Activated CD8-positive, alpha-beta memory T cell treated with anti-CD3 and anti-CD28 coated beads for 4 hours (primary cell): ENCODE measurements at places on chromosomes 12 and 14.

DNA sequence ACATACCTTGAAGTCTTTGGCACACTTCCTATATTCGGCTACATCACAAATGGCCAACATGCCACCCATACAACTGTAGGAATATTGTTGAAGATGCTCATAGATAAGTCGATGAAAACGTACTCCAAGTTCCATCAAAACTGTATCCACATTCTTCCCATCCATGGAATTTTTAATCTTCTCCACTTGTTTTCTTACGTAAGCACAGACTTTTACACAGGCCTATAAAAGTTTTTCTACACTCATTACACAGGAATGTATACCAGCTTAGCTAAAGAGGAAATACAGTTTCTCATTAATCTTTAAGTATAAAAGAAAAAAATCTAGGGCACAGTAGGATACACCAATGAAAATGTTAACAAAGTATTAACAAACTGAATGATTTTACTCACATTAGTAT is 59.1 kb downstream of the EXOC5 start:
- no peak for DNase-seq

DNA sequence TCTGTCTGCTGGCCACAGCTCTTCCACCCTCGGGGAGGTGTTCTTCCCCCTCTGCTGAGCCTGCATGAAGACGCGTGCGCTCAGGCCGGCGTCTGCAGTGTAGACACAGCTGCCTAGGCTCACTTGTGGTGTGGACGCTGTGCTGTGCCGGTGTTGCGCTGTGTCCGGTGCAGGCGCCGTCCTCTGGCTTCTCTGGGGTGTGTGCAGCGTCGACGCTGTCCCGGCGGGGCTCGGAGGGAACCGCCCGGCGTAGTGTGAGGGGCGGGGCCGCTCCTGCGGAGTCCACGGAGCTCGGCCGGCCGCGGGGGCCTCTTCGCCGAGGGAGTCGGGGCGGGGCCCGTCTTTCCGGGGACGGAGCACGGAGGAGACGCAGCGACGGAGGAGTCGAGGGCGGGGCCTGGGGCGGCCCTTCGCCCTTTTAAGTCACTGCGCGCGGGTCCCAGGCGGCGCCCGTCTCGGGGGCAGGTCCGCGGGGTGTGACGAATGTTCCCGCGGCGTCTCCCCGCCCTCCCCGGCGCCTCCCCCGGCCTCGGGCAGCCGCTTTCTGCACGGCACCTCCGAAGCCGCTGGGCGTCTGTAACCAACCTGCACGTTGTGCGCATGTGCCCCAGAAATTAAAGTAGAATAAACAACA is 45.2 kb downstream of the NOC4L start:
- peak; percentile 87 for DNase-seq

DNA sequence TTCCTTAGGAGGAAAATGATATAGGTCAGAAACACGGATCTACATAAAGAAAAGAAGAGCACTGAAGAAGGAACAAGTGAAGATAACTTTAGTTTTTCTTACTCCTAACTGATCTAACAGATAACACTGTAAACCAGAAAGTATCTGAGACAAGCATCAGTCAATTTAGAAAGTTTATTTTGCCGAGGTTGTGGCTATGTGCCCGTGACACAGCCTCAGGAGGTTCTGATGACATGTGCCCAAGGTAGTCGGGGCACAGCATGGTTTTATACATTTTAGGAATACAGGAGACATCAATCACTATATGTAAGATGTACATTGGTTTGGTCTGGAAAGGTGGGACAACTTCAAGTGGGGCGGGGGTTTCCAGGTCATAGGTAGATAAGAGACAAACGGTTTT is 23.0 kb downstream of the SAMD15 start:
- no peak for DNase-seq

- DNase-seq: no peak
Measured at GRCh38 chr12:75542942-75543341, 31.5 kb upstream of the KRR1 start.

DNA sequence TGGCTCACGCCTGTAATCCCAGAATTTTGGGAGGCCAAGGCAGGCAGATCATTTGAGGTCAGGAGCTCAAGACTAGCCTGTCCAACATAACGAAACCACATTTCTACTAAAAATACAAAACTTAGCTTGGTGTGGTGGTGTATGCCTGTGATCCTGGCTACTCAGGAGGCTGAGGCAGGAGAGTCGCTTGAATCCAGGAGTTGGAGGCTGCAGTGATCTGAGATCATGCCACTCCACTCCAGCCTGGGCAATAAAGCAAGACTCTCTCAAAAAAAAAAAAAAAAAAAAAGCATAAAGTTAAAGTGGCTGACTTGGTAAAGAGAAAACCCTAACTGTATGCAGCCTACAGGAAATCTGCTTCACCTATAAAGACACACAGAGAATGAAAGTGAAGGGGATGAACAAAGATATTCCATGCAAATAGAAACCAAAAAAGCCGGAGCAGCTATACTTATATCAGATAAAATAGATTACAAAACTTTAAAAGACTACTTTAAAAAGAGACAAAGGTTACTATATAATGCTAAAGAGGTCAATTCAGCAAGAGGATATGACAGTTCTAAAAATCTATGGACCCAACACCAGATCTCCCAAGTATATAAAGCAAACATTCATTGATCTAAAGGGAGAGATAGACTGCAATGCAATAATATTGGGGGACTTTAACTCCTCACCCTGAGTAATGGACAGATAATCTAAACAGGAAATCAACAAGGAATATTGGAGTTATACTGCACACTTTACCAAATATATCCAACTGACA is 4.1 kb downstream of the CLEC2B start:
- no peak for DNase-seq

DNA sequence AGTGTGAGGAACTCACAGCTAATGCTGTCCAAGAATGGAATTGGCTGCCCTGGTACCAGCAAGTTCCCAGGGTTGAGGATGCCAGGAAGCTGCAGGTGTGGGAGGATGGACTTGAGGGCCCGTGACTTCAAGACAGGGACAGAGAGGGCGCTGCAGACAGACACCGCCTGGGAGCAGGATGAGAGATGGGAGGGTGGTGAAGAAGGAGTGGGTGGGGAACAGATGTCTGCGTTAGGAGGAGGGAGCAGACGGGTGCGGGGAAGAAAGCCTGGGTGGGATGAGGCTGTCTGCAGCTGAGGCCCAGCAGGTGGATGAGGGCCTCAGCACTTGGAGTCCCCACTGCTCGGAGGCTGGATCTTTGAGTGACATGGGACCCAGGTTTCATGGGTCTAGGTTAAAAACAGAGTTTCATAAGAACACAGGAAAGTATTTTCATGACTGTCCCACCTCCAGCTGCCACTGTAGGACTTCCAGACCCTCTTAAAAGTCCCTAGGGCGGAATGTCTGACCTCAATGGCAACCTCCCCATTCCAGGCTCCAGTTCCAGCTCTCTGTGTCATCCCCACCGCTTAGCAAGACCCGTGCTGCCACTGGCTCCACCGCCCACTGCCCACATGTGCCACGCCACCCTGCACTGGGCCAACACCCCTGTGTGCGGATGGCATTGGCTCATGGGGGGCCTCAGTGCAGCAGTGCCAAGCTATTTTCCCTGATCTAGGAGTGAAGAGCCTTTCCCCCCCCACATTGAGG is 70.3 kb upstream of the SCN8A start:
- DNase-seq: no peak

- no peak for DNase-seq
Measured at GRCh38 chr12:57315681-57316080, 64.7 kb upstream of the STAC3 start.

DNA sequence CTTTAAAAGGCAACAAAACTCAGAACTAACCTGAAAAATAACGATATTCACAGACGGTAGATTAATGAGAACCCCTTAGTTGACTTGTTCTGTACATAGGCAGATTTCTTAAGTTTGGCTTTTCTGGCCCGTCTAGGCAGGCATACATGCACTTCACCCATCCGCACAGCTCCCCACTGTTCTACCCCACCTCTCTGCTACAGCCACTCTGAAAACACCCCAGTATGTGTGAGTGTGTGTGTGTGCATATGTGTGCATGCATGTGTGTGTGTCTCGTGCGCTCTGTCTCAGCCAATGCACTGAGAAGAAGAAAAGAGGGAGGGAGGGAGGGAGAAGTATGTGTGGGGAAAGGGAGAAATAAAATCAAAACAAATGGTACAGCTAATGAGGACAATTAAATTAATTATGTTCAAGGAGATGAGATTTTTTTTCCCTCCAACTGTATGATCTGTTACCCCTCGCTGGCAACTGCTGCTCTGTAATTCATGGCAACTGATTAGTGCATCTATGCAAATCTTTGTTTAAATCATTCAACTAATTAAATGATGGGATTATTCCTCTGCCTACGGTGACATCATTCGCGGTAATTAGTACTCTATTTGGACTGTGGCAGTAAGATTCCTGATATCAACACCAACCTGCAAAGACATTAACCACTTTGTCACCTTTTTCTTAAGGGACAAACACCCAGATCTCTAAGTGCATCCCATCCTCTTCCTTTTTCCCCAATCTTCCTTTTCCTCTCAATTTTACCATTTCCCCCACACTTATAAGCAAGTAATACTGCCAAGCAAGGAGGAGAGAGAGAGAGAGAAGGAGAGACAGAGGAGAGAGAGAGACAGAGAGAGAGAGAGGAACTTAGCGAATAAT is 2.2 kb upstream of the LMO3 start:
- no peak for DNase-seq

DNA sequence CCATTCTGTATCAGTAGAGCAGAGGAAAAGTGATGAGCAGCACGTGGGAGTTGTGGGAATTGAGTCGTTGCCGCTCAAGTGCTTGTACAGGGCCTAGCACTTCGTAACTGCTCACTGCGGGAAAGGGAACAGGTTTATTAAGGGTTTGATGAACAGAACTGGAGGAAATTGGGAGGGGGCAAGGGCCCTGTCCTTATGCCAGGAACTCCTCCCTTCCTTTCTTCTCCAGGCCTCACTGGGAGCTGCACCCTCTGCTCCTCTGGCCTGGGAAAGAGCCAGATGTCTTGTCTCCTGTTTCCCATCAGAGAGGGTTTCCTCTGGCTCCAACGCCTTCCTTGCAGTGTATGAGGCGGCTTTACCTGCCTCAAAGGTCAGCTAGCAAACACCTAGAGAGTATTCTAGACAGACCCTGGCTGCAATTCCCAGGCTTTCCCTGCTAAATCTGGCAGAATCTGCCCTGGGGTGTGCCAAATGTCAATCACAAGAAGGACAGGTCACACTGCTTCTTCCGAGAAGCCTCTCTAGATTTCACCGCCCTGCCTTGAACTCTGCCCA is 78.4 kb downstream of the NTF3 start:
- DNase-seq: no peak

DNA sequence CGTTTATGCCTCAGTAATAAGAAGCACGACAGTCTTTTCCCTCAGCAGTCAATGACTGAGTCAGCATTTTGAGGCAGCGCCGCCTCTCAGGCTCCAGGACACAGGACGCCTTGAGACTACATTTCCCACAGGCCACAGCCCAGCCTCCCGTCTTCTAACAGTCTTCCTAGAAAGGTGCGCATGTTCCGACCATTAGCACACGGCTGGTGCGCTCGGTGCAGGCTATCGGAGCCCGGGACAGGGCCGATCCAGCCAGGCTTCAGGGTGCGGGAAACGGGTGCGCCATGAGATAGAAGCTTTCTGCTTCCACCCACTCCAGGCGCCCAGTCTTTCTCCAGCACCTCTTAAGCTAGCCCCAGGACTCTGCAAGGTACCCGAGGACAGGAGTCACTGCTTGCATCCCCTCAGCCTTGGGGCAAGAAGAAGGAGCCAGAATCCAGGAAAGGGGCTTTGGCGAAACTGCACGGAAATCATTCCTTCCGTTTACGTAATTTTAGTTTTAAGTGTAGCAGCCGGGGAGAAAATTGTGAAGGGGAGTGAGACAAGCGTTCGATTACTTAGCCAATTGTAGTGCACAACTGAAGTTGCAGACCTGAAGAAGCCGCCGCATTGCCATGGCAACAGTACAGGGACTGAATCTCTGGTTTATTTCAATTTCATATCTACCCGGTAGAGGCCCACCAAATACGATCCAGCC is 54.0 kb downstream of the ZNF641 start:
- peak; percentile 7 for DNase-seq

GRCh38 chr12:1603269-1603993 is 9.1 kb upstream of the FBXL14 start:
- DNase-seq: no peak

- no peak for DNase-seq
Measured at GRCh38 chr14:104130974-104131651, 7.3 kb upstream of the KIF26A start.

DNA sequence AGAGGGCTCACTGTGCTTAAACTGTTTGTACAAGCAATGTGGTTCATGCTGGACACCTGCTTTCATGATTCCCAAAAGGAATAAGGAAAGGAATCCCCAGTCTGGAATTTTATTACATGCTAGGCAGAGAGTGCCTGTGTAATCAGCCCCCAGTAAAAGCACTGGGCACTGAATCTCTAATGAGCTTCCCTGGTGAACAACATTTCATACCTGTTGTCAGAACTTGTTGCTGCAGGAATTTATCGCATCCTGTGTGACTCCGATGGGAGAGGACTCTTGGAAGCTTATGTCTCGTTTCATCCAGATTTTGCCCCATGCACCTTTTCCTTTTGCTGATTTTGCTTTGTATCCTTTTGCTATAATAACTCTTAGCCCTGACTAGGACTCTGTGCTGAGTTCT is 190.2 kb upstream of the HMGA2 start:
- no peak for DNase-seq

- no peak for DNase-seq
Measured at GRCh38 chr12:94458877-94459727, 565 bp downstream of the CEP83 start.

- DNase-seq: no peak
Measured at GRCh38 chr14:25001156-25001555, 48.8 kb downstream of the STXBP6 start.

DNA sequence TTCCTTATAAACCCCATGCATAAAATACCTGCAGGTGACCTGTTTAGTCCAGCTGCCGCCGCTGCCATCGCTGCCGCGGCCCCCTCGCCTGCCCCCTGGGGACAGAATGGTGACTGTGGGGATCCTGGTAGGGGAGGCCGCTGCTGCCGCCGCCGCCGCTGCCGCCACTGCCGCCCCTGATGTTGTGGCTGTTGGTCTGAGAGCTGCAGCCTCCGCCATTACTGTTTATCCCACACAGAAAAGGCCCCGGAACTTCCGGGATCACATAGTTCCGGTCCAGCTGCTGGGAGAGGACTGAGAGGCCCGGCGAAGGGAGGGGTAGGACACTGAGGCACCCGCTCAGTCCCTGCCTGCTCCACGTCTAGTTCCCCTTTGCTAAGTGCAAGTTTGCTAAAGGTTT is 244.9 kb downstream of the C12orf50 start:
- DNase-seq: no peak

DNA sequence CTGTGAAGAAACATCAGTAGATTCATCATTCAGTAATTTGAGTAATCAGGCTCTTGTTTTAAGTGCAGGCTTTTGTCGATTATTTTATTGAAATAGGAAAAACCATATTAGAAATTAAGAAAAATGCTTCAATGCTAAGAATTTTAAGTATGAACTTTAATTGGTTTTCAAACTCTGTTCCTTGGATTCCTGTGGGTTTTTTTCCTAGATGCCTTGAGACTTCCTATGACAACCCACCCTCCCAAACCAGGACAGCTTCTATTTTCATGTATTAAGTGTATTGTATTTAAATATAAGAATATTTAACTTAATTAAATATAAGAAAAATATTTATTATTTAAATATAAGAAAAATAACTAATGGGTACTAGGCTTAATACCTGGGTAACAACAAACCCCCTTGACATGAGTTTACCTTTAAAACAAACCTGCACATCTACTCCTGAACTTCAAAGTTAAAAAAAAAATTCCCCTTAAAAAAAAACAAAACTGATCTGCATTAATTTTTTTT is 3.0 kb downstream of the ARHGAP5 start:
- DNase-seq: no peak

GRCh38 chr12:119096429-119097202 is 82.1 kb upstream of the HSPB8 start:
- no peak for DNase-seq

GRCh38 chr12:99522456-99522855 is 125.1 kb upstream of the GARIN6 start:
- no peak for DNase-seq

GRCh38 chr14:30272848-30273832 is 285.8 kb upstream of the G2E3 start:
- no peak for DNase-seq
